ENCODE measurements at places on chromosomes 13 and 19.
A peak's percentile ranks its signal among the peaks of the same experiment; 100 is the strongest.

- DNase-seq: no peak
These were observed 392.8 kb downstream of the SLITRK6 start for GRCh38 chr13:85406269-85406975.

DNA sequence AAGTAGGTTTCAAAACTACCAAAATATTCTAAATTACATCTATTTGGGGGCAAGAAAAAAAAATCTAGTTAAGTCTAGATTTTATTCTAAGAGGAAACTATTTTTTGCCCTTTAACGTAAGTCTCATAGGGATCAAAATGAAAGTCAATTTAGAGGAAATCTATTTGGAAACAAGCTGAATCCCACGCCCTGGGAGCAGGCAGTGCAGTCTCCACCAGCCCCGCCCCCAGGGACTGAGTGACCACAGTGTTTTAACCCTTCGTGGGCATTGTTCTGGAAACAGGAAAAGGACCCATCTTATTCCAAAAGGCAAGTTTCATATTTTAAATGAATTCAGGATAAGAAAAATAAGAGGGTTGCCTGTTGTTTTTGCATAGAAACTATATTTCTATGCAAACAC lies 209.7 kb downstream of the SPRY2 start:
- DNase-seq: no peak

GRCh38 chr13:78022164-78022877 lies 103.7 kb upstream of the EDNRB start:
- DNase-seq: no peak

- no peak for DNase-seq
These were observed 8.3 kb downstream of the ZNF554 start for GRCh38 chr19:2827840-2828489.

DNA sequence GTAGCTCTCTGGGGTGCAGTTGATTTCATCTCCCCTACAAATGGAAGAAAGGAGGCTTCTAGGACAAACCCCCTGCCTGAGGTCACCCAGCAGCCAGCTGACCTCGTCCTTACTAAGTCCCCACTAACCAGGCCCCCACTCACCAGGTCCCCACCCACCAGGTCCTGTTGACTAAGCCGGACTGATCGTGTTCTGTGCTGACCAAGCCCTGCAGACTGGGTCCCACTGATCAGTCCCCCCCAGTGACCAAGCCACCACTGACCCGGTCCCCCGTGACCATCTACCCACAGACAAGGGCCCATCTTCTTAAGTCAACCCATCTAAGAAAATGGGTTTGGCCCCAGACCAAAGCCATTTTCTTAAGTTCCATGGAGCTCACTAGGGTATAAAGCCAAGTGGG lies 36.8 kb upstream of the TPM4 start:
- DNase-seq: no peak

- DNase-seq: peak; percentile 40
These were observed 14.0 kb upstream of the ATP8B3 start for GRCh38 chr19:1825909-1826556.

DNA sequence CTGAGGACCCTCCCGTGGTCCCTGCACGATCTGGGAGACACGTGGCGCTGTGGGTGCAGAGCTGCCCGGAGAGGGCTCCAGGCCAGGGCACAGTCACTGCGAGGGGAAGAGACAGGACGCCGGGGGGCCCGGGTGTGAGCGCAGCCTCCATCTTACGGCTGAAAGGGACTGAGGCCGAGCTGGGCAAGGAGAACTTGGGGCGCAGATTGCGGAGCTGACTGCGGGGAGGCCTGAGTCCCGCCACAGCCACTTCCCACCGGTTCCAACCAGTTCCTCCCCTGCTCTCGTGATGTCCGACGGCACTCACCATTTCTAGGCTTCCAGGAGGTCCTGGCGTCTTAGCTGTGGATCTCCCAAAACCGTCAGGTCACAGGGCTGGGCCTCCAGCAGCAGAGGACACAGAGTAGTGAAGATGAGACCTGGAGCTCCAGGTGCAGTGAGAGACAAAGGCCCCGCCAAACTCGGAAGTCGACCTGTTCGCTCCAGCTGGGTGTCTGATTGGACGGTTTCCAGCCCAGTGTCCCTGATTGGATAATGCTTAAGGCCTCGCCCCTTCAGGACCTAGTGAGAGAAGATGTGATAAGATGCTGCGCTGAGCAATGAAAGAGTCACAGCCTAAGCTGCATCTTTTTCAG lies 4.8 kb upstream of the ZNF253 start:
- DNase-seq: no peak

DNA sequence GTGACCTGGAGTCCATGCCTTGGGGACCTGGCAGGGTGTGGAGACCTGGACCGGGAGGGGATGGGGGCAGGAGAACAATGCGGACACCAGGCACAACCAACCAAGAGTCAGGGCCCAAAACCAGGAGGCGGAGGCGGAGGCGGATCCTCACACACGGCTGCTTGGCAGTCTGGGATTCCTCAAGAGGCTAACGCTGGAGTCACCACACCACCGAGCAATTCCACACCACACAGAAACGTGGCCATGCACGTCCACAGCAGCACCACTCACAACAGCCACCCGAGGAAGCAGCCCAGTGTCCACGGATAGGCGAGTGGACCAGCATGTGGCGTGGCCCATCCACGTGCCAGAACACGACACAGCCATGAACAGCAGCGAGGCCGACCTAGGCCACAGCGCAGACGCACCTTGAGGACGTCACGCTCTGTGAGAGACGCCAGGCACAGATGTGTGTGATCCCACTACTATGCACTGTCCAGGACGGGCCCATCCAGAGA lies 17.7 kb downstream of the SBNO2 start:
- no peak for DNase-seq

DNA sequence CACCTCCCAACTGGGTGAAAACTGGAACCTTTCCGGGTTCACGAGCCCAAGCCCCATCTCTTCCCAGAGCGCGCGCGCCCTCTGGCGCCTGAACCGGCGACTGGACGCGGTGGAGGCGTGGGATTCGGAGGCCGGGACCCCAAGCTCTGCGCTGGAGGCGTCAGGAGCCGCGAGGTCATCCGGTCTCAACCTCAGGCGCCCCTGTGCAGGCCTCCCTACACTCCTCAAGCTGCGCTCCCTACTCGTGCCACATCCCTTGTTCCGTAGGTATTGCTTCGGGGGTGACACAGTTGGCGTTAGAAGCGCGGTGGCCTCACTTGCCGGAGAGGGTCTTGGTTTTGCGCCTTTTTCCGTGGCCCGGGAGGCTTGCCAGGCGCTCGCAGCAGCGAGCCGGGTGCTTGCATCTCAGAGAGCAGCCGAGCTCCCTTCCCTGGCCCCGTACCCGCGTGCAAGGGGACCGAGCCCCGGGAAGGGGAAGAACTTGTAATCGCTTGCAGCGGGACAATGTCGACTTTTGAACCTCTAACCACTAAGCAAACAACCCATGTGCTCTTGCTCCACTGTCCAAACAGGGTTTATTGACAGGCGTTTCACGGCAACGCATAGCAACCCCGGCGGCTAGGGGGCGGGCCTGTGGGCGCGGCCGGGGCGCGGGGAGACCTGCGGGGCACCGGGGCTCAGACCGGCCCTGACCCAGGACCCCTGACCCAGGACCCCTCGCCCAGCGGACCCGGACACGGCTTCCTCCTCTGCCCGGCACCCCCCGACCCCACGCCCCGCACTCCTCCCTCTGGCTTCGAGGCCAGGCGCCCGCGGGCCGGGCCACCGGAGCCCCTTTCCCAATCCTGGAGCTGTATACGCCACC lies 8.5 kb downstream of the CDX2 start:
- DNase-seq: peak; percentile 51

DNA sequence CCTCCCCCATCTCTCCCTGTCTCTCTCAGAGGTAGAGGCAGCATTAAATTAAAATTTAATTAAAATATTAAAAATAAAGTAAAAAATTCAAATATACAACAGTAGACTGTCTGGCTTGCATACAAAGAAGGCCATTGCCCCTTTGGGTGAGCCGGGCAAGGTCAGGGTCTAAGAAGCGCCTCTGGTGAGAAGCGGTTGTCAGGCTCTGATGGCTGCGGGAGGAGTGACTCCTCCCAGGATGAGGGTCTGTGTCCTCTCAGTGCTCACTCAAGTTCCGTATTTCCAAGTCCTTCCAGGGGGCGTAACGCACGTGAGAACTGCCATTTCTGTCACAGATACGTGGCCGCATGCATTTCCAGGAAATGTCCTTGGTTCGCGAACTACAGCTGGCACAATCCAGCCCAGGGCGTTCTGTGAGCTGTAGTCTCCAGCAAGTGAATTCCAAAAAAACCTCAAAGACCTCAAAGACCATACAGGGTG lies 737 bp upstream of the ZNF181 start:
- no peak for DNase-seq

GRCh38 chr13:36530050-36530789 lies 97.9 kb downstream of the CCNA1 start:
- DNase-seq: no peak

DNA sequence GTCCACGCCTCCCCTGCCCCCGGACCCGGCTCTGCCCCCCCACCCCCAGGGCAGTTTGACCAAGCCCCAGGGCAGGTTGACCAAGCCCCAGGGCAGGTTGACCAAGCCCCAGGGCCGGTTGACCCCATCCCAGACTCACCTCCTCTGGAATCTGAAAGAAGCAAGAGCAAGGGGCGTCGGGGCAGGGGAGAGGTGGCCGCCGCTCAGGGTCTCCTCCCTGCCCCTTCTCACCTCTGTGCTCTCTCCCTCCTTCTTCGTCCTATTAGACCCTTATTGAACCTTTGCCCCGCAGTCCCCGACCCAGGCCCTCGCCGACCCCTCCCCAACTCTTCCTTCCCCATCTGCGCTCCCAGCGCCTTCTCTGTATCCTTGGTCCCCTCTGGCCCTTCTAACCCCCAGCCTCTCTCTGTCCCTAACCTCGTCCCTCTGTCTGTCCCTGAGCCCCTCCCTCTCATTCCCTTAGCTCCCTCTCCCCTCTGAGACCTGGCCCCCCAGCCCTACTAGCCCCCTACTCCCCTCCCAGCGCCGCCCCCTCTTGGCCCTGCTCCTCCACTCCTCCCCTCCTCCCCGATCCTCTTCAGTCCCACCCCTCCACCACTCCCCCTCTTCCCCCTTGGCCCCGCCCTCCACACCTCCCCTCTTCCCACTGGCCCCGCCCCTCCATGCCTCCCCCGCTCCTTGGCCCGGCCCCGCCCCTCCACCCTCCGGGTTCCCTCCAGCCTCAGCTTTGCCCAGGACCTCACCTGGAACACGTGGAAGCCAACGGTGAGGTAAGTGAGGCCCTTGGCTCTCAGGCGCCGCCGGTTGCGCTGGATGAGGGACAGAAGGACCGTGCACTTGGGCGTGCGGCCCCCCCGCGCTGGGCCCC lies 7.6 kb downstream of the CAPN12 start:
- peak; percentile 46 for DNase-seq

DNA sequence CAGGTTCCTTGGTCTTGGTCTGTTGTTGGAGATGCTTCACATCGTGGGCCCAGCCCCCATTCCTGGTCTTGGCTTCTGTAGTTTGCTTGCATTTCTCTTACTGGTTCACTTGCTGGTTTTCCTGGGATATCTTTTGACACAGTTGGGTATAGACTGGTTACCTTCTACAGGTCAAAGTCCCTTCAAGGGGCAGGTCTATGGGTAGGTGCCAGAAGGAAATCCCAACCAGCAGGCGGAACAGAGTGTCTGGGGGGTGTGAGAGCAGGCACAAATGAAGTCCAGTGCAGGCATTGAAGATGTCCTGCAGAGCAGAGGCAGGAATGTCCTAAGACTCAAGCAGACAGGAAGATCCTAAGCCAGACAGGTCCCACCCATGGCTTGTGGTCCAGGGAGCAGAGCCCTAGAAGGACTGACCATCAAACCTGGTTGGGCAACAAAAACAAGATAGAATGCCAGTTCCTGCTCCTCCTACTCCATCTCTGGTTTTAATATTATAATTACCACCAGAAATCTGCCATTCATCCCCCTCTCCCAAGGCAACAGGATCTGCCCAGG lies 17.7 kb upstream of the WASF3 start:
- no peak for DNase-seq

GRCh38 chr13:49140910-49141611 lies 79.1 kb upstream of the MLNR start:
- no peak for DNase-seq

DNA sequence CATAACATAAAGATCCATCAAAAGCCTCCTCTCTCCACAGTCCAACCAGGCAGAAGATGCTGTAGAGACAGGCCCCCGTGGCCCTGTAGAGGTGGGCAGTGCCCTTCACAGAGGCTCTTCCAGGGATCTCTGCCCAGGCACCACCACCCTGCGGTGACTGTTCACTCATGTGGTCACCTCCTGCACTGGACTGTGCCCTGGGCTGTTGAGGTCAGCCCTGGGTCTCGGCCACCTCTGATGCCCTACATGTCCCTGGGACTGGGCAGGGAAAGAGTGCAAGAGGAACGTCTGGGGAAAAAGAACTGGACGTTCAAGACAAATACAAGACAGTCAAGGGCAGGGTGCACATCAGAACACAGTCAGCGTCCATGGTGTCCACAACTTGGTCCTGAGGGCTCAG lies 22.3 kb downstream of the PEPD start:
- no peak for DNase-seq

DNA sequence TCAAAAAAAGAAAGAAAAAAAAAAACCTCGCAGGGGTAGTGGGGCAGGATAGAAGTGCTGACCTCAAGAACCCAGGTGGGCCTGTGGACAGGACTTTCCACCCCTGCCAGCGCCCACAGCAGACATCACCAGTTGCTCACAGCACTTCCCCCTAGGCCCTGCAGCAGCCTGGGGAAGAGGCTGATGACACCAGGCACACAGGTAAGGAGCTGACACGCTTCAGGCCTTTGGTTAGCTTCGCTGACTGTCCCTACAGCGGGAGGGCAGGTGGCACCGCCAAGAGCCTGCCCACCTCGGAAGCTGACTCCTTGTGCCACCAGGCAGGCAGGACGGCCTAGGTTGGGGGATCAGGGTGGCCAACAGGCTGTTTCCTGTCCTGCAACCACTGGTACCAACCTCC lies 8.9 kb downstream of the LONP1 start:
- DNase-seq: no peak

GRCh38 chr13:97328222-97328790 lies 105.7 kb upstream of the RAP2A start:
- no peak for DNase-seq

DNA sequence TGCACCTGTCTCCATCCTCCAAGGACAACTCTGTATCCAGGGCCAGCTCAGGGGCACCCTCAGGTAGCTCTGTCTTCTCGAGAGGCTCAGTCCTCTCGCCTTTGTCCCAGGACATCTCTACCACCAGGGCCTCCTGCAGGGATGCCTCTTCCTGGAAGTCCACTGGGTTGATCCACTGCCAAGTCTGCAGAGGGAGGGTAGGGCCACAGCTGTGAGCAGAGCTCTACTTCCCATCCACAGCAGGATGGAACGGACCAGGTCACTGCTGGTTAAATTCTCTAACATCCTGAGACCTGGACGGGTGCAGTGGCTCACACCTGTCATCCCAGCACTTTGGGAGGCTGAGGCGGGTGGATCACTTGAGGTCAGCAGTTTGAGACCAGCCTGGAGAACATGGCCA lies 26.8 kb downstream of the IL12RB1 start:
- DNase-seq: no peak

DNA sequence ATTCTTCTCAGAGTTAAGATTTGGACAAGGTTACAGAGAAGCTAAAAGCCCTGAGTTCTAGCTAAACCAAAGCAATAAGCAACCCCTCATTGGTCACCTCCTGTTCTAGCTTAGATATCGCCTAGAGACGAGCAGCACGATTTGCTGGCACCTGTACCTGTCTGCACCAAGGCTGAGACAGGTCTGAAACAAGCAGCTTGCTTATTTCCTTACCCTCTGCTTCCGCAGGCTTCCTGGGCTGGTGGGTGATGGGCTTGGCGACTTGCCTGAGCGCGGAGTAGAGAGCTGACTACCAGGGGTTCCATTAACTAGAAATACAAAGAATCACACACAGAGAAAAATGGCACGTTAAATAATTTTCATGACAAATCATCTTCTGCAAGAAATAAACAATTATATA lies 276.9 kb downstream of the DCLK1 start:
- no peak for DNase-seq
